Suppressor macrophage (primary cell): ENCODE measurements at places on chromosomes 4 and X.

DNA sequence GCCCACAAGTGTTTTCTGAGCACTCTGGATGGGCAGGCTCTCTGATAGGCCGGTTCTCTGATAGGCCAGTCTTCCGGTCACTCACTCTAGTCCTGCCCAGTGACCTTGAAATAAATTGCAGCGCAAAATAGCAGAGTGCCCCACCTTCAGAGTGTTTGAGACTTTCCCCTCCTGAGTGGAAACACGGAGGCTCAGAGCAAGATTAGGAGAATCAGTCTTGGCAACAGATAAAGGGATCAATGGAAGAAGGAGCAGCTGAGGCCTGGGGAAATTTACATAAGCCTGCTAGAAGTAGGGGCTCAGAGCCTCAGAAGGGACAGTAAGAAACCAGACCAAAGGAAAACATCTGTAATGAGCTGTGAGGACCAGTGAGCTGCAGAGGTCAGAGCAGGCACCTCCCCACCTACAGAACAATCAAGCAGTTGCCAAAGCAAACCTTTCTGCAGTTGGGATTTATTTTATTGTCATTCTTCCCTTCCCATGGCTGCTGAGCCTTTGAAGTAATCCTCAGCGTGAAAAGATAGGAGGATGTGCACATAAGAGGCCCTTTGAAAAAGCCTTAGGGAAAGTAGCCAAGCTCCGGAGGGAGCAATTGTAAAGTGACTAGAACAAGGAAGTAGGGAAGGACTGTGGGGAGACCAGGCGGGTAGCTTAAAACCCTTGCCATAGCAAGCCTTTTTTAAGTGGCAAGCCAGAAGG, 89.1 kb upstream of the TSPAN5 start:
- DNase-seq = no peak

DNA sequence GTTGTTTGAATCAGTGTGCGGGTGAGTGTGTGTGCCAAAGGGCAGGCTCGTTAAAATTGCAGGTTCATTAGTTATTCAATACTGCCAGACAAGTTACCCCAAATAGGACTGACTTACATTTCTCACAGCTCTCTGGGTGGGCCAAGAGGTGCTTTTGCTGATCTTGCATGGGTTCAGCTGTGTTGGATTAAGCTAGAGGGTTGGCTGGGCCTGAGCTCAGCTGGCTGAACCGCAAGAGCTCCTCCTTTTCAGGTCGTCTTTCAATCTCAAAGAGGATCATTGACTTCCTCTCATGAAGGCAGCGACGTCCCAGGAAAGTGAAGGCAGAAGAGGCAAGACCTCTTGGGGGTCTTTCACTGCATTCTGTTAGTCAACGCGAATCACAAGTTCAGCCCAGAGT, 343.3 kb upstream of the FRG1 start:
- DNase-seq = no peak

DNA sequence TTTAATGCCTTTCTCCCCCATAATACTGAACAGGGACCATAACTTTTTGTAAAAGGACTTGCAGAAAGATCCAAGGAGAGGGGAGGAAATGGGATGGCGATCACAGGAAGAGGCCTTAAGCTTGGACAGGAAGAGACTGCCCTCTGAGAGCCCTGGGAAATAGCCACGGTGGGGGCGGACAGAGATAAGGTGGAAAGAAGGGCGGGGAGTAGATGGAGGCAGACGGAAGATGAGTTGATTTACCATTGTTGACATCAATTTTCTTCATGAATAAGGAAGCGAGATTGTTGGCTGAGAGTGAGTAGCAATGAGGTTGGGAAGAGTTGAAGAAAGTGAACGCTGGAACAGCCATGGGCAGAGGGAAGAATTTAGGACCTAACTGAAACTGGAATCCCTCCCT, 63.4 kb downstream of the RASGEF1B start:
- no peak for DNase-seq

DNA sequence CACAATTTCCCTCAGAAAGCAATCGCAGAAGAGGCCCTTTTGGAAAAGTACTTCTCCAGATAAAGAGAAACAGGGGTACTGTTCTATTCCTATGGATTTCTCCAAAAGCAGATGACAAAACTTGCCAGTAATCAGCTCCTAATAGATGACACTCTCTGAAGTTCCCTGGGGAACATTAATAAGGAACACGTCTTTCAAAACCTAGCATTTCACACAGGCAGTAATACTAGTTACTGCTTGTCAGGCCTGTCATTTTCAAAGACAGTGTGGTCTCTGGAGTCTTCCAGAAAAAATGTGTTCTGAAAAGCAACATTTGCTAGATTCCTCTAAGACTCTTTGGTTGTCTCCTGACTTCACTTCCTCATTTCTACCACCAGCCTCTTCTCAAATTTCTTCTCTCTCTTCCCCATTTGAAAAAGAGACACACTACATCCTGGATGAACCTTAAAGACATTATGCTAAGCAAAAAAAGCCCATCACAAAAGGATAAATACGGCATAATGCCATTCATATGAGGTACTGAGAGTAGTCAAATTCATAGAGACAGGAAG, 47.3 kb downstream of the CHRDL1 start:
- DNase-seq = peak; percentile 5

DNA sequence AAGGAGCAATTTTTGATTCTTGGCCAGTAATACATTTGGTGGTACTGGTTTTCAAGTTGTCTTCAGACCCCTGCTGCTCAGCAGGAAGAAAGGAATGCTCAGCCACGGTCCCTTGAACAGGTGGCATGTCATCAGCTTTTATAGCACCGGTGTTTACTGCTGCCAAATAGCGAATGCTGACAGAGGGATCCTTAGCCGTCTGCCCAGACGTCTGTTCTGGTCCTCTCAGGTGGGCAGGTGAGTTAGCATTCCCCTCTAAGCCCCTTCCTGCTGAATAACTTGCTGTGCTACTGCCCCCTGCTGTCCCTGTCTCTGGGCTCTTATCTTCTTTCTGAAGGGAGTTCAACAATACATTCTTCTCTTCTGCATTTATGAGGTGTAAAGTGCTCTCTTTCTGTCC, 28.4 kb downstream of the BOD1L1 start:
- DNase-seq = no peak
